WTC11 (cell line): ENCODE measurements at places on chromosomes 1 and 21. TPM values are rescaled to one million over a fixed set of nuclear protein-coding genes. Genes with fewer than 3 reads are reported as not detected.

RORC gene
- total RNA-seq, result 0.30 to 0.53 TPM (median 0.44 TPM) in 3 replicates

RGL1 gene
- 1.3 to 1.5 TPM (median 1.3 TPM) in 3 replicates for total RNA-seq

GCSAML gene
- not detected in 3 replicates for total RNA-seq

GRCh38 chr1:51219022-51219421 is 17.1 kb upstream of the RNF11 start:
- H3K27ac ChIP-seq, result no peak overlapping the region
- no peaks in the 10 kb centered on the region for H3K4me1 ChIP-seq
- DNase-seq, result no peak
- no peak overlapping the region for H3K4me3 ChIP-seq

KISS1 gene
- total RNA-seq, result 0.35 to 1.2 TPM (median 0.66 TPM) in 3 replicates

- DNase-seq, result no peak
- H3K27ac ChIP-seq, result no peak overlapping the region
- H3K4me1 ChIP-seq, result peaks cover 12% of the 10 kb centered on the region
- H3K27me3 ChIP-seq, result peaks cover 26% of the 10 kb centered on the region
- no peaks in the 10 kb centered on the region for H3K36me3 ChIP-seq
Observed at GRCh38 chr1:18041102-18041501, 66.5 kb upstream of the IGSF21 start.

- H3K36me3 ChIP-seq, result no peaks in the 10 kb centered on the region
- peaks cover 75% of the 10 kb centered on the region for H3K27me3 ChIP-seq
- no peak overlapping the region for H3K4me3 ChIP-seq
- no peak overlapping the region for H3K27ac ChIP-seq
Observed at GRCh38 chr21:34884346-34884929, 164.7 kb downstream of the RUNX1 start.

DNA sequence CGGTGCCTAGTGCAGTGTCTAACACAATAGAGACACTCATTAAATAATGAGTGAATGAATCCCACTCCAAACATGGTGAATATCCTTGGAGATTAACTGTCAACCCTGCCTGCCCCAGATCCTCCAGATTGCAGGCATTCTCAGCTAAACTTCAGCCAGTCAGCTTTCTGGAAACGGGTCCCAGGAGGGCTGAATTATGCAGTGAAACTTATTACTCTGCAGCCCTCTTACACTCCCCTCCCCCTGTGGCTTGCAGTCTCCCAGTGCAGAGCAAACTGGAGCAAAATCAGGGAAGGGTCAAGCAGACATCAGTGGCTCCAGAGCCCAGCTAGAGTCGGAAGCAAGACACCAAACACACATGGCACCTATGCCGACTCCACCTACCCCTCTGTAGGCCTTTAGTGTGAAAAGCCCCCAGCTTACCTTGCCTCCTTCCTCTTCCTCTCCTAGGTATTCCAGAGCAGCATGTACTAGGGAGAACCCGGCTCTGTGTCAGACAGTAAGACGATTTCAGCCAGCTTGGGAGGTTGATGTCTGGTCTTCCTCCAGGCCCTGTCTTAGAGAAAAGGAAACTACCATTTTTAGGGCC is 6.5 kb upstream of the RGS16 start:
- H3K27me3 ChIP-seq, result peaks cover 73% of the 10 kb centered on the region
- no peak overlapping the region for H3K4me3 ChIP-seq

CTTNBP2NL gene
- total RNA-seq, result 28.5 to 32.8 TPM (median 32.0 TPM) in 3 replicates

FAM72A gene
- total RNA-seq, result 25.5 to 30.6 TPM (median 27.9 TPM) in 3 replicates

SPRR3 gene
- total RNA-seq, result not detected in 3 replicates

- H3K4me1 ChIP-seq, result peaks cover 17% of the 10 kb centered on the region
- peak overlapping the region; percentile 2; the same call in 1 of the 2 replicates for H3K27ac ChIP-seq
- H3K4me3 ChIP-seq, result no peak overlapping the region
- DNase-seq, result no peak
- H3K36me3 ChIP-seq, result no peaks in the 10 kb centered on the region
Observed at GRCh38 chr1:12052008-12052573, 11.0 kb upstream of the TNFRSF8 start.

G0S2 gene
- total RNA-seq, result 0.57 to 0.92 TPM (median 0.81 TPM) in 3 replicates

GRCh38 chr1:10751160-10751559 is 45.3 kb downstream of the CASZ1 start:
- no peaks in the 10 kb centered on the region for H3K36me3 ChIP-seq
- peaks cover 5% of the 10 kb centered on the region; the same call in 1 of the 2 replicates for H3K4me1 ChIP-seq
- DNase-seq, result no peak

DNA sequence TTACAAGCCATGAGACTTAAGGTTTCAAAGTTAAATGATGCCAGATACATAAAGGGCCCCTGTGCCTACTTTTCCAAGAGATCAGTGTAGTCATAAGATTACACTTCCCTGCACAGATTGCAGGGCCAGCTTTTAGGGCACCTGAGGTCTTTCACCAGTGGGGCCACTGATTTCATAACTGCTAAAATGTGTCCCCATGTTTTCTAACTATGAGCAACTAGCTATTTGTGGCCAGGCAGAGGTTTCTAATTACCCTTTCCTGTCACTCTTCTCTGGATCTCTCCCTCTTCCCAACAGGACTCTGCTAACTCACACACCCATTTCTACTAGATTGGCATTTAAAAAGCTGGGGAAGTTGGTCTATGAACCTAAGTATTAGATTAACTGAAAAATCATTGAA is 207.1 kb upstream of the SGIP1 start:
- no peak overlapping the region for H3K27ac ChIP-seq
- H3K36me3 ChIP-seq, result no peaks in the 10 kb centered on the region
- no peaks in the 10 kb centered on the region for H3K27me3 ChIP-seq
- peaks cover 20% of the 10 kb centered on the region for H3K4me1 ChIP-seq

- DNase-seq, result no peak
- H3K36me3 ChIP-seq, result peaks cover 90% of the 10 kb centered on the region
- peaks cover 7% of the 10 kb centered on the region for H3K27me3 ChIP-seq
- H3K4me3 ChIP-seq, result peak overlapping the region; percentile 99
- peak overlapping the region; percentile 99 for H3K27ac ChIP-seq
Observed at GRCh38 chr1:28509705-28510272, 3.9 kb downstream of the RCC1 start.

GRCh38 chr1:24954631-24955030 is 24.6 kb upstream of the RUNX3 start:
- H3K4me3 ChIP-seq, result no peak overlapping the region
- H3K27ac ChIP-seq, result no peak overlapping the region
- H3K27me3 ChIP-seq, result no peaks in the 10 kb centered on the region
- DNase-seq, result no peak
- H3K36me3 ChIP-seq, result no peaks in the 10 kb centered on the region

KCNK1 gene
- total RNA-seq, result 12.8 to 13.3 TPM (median 13.3 TPM) in 3 replicates

GRCh38 chr1:23930861-23931490 is 17.8 kb upstream of the CNR2 start:
- H3K4me3 ChIP-seq, result no peak overlapping the region
- peaks cover 7% of the 10 kb centered on the region for H3K36me3 ChIP-seq
- no peak for DNase-seq

GRCh38 chr1:233868461-233868860 is 36.0 kb upstream of the SLC35F3 start:
- H3K27ac ChIP-seq, result no peak overlapping the region
- peaks cover 28% of the 10 kb centered on the region for H3K36me3 ChIP-seq
- no peaks in the 10 kb centered on the region for H3K4me1 ChIP-seq
- H3K27me3 ChIP-seq, result peaks cover 7% of the 10 kb centered on the region; the same call in 1 of the 2 replicates
- no peak for DNase-seq

- H3K4me1 ChIP-seq, result 0 out of 2 replicates have a peak, but pooled peaks cover 6% of the 10 kb centered on the region
- no peaks in the 10 kb centered on the region; the same call in 1 of the 2 replicates for H3K27me3 ChIP-seq
- no peaks in the 10 kb centered on the region for H3K36me3 ChIP-seq
- no peak overlapping the region for H3K4me3 ChIP-seq
- no peak overlapping the region for H3K27ac ChIP-seq
- DNase-seq, result no peak
Observed at GRCh38 chr1:241842565-241842964, 5.4 kb upstream of the EXO1 start.

DNA sequence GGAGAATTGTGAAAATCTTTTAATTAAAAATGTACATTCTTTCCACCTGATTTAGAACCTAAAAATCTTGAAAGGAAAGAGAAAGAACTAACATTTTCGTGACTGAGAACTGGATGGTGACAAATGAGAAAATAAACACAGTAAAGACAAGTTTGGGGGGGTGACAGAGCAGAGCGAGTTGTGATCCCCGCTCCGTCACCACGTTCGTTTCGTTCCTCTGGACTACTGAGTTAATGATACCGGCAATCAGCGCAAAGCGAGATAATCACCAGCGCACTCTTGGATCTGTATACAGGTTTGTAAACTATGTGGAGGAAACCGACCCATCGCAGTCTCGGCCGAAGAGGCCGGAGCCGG is 31.2 kb upstream of the CFAP126 start:
- peaks cover 11% of the 10 kb centered on the region; the same call in 1 of the 2 replicates for H3K27me3 ChIP-seq
- no peak for DNase-seq
- H3K27ac ChIP-seq, result peak overlapping the region; percentile 100
- H3K4me3 ChIP-seq, result peak overlapping the region; percentile 95

DHRS3 gene
- total RNA-seq, result 37.6 to 37.9 TPM (median 37.7 TPM) in 3 replicates

DNA sequence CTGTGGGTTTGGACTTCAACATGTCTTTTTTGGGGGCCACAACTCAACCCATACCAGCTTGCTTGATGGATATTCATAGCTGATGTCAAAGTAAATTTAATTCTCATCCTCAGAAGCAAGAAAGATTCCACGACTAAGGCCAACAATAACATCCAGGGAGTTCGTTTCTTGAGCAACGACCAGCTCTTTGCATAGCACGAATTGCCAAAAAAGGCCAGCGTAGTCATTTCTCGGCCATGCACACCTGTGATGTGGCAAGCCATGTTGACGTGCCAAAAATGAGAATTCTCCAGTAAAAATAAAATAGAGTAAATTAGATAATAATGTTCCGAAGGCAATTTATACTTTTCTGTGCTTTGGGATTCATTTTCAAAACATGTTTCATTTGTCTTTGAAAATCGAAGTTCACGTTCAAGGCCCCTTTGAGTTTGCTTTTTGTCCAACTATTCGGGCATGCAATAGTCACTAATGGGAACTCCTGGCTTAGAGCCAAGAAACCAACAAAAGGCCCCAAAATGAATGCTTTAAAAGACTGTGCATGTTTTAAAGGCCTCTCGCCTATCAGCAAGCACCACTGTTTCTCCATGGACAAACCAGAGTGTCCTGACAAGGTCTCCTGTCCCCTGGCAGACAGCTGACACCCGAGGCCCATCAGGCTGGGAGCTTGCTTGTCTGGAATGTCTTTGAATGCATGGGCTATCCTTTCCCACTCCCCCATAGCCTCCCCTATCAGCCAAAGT is 14.4 kb upstream of the IGSF5 start:
- DNase-seq, result no peak
- peaks cover 6% of the 10 kb centered on the region for H3K4me1 ChIP-seq
- no peak overlapping the region for H3K27ac ChIP-seq
- H3K27me3 ChIP-seq, result no peaks in the 10 kb centered on the region
- H3K36me3 ChIP-seq, result peaks cover 45% of the 10 kb centered on the region

GRCh38 chr1:230549625-230550024 is 92.7 kb upstream of the COG2 start:
- no peak overlapping the region for H3K4me3 ChIP-seq
- no peaks in the 10 kb centered on the region for H3K36me3 ChIP-seq

- DNase-seq, result no peak
- H3K4me1 ChIP-seq, result 0 out of 2 replicates have a peak, but pooled peaks cover 3% of the 10 kb centered on the region
- no peaks in the 10 kb centered on the region for H3K36me3 ChIP-seq
- no peak overlapping the region for H3K4me3 ChIP-seq
Observed at GRCh38 chr1:29017235-29017634, 102.9 kb downstream of the EPB41 start.

- H3K27ac ChIP-seq, result peak within 1 kb of the TSS; percentile 50
- peaks cover 12% of the 10 kb centered on the region; the same call in 1 of the 2 replicates for H3K36me3 ChIP-seq
- peak within 1 kb of the TSS; percentile 88 for H3K4me3 ChIP-seq
- peak; percentile 91 for DNase-seq
- peaks cover 58% of the 10 kb centered on the region for H3K4me1 ChIP-seq
Observed at GRCh38 chr1:47997289-47998200, at the start of gene TRABD2B. Gene TRABD2B (minus strand): TSS chr1:47997385.

GRCh38 chr1:33517596-33518250 is 45.3 kb downstream of the ZSCAN20 start:
- H3K27me3 ChIP-seq, result no peaks in the 10 kb centered on the region
- peaks cover 21% of the 10 kb centered on the region for H3K4me1 ChIP-seq
- no peak for DNase-seq
- H3K4me3 ChIP-seq, result no peak overlapping the region
- H3K36me3 ChIP-seq, result no peaks in the 10 kb centered on the region
- no peak overlapping the region for H3K27ac ChIP-seq

- H3K36me3 ChIP-seq, result peaks cover 25% of the 10 kb centered on the region
- peak; percentile 90 for DNase-seq
Observed at GRCh38 chr1:220094016-220094911, at the start of gene IARS2. Gene IARS2 (plus strand): TSS chr1:220094132. CDS start chr1:220094217, 85 bp downstream.

DNA sequence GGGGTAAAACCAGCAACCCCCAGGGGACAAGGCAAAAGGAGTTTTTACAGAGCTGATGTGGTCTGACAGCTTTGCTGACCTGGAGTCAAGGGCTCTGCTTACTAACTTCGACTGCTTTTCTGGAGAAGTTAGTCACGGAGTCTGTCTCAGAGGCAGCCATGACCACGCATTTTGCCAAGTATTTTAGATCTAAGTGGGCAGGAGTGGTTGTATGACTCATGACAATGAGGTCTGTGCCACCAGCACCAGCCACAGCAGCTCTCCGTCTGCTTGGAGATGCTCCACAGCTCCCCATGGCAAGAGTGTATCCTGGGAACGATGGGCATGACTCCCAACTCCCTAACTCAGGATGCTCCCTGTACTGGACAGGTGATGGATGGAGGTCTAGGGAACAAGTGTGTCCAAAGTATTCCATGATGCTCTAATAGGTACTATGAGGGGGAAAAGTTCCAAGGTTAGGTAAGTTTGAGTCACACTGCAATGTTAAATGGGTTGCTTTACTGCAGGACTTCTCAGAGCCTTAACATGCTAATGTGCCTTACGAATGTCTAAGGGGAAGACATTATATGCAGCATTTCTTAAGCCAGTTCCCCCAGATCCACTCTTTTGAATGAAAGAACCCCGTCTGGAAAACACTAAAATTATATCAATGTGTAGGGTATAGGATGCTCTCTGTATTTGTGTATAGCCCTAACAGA is 359.0 kb downstream of the HHAT start:
- no peak overlapping the region for H3K27ac ChIP-seq
- no peak for DNase-seq
- no peak overlapping the region for H3K4me3 ChIP-seq
- H3K27me3 ChIP-seq, result no peaks in the 10 kb centered on the region

- peaks cover 4% of the 10 kb centered on the region for H3K27me3 ChIP-seq
- no peak overlapping the region for H3K27ac ChIP-seq
- DNase-seq, result no peak
- H3K36me3 ChIP-seq, result no peaks in the 10 kb centered on the region
- no peaks in the 10 kb centered on the region for H3K4me1 ChIP-seq
Observed at GRCh38 chr1:165807613-165808012, 19.8 kb upstream of the UCK2 start.

- peak within 1 kb of the TSS; percentile 72 for H3K4me3 ChIP-seq
- peaks cover 78% of the 10 kb centered on the region for H3K27me3 ChIP-seq
- no peaks in the 10 kb centered on the region for H3K36me3 ChIP-seq
- no peak within 1 kb of the TSS for H3K27ac ChIP-seq
Observed at GRCh38 chr1:156893048-156893953, at the start of gene PEAR1. Gene PEAR1 (plus strand): TSS chr1:156893718. CDS start chr1:156903927, 10,209 bp downstream.

GRCh38 chr1:225250432-225250831 is 177.4 kb downstream of the LBR start:
- DNase-seq, result no peak
- no peak overlapping the region for H3K27ac ChIP-seq
- no peaks in the 10 kb centered on the region for H3K4me1 ChIP-seq
- H3K36me3 ChIP-seq, result no peaks in the 10 kb centered on the region
- no peak overlapping the region for H3K4me3 ChIP-seq

- no peak for DNase-seq
- H3K27me3 ChIP-seq, result no peaks in the 10 kb centered on the region
- no peak overlapping the region for H3K4me3 ChIP-seq
- peaks cover 2% of the 10 kb centered on the region; the same call in 1 of the 2 replicates for H3K36me3 ChIP-seq
Observed at GRCh38 chr1:33762962-33763361, 100.9 kb upstream of the HMGB4 start.

GRCh38 chr1:153322568-153322967 is 9.8 kb upstream of the PGLYRP3 start:
- H3K36me3 ChIP-seq, result peaks cover 33% of the 10 kb centered on the region
- H3K4me3 ChIP-seq, result no peak overlapping the region

GRCh38 chr1:53134961-53135734 is 7.3 kb downstream of the SLC1A7 start:
- DNase-seq, result no peak
- H3K4me3 ChIP-seq, result no peak overlapping the region
- peaks cover 15% of the 10 kb centered on the region for H3K36me3 ChIP-seq
- H3K27me3 ChIP-seq, result peaks cover 2% of the 10 kb centered on the region; the same call in 1 of the 2 replicates
